ENCODE measurements at places on chromosomes 3 and 15.

GRCh38 chr3:61154457-61155198 lies 96.6 kb downstream of the FHIT start:
- DNase-seq = no peak
- no peaks in the 10 kb centered on the region for H3K4me1 ChIP-seq
- no peak overlapping the region for H3K27ac ChIP-seq
- no peaks in the 10 kb centered on the region for H3K36me3 ChIP-seq
- no peaks in the 10 kb centered on the region for H3K27me3 ChIP-seq

GRCh38 chr3:31999907-32000439 lies 18.4 kb downstream of the ZNF860 start:
- peaks cover 5% of the 10 kb centered on the region for H3K36me3 ChIP-seq
- H3K27me3 ChIP-seq = peaks cover 56% of the 10 kb centered on the region
- H3K4me1 ChIP-seq = no peaks in the 10 kb centered on the region
- H3K27ac ChIP-seq = no peak overlapping the region

DNA sequence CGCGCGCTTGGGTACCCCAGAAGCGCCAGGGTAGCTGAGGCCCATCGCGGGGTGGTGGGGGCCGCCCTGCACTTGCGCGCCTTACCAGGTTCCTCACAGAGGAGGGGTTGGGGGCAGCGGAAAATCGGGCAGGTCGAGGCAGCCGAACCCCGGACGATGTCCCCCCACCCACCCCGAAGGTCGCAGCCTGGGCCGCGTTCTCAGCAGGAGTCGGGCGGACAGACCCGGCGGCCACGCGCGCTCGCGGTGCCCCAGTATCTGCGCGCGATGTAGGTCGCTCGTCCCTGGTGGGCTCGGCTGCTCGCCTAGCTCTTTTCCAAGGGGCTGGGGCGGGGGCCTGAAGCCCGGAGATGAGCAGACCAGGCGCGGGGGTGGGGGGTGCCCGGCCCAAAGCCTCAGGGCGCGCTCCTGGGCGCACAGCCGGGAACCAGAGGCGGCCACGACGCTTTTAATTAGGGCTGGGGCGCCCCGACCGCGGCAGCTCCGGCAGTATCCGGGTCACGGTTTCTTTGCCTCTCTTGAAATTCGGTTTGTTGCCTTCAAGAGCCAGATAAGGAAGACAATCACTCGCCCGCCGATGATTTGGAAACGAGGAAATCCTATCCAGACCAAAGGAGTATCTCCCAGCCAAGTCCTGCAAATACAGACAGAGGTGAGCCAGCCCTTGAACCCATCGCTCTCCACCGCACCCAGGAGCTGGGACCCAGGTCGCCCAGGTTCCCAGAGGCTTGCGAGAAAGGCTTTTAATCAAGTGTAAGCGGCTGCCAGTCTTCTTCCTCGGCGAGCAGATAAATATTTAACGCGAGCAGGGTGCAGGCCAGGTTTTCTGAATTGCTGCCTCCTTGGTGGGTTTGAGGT lies 4.6 kb downstream of the SKOR1 start:
- peak overlapping the region; percentile 19 for H3K4me3 ChIP-seq
- peaks cover 43% of the 10 kb centered on the region for H3K4me1 ChIP-seq
- no peak for DNase-seq
- H3K27ac ChIP-seq = no peak overlapping the region
- peaks cover 71% of the 10 kb centered on the region for H3K27me3 ChIP-seq

- no peak for DNase-seq
- no peaks in the 10 kb centered on the region for H3K4me1 ChIP-seq
- no peaks in the 10 kb centered on the region for H3K27me3 ChIP-seq
- H3K36me3 ChIP-seq = no peaks in the 10 kb centered on the region
- no peak overlapping the region for H3K4me3 ChIP-seq
Observed at GRCh38 chr3:18630295-18630694, 205.2 kb upstream of the SATB1 start.

Measured in T-helper 17 cell (primary cell).